ENCODE measurements at places on chromosomes 5 and 9. TPM values are rescaled to one million over a fixed set of nuclear protein-coding genes. Genes with fewer than 3 reads are reported as not detected.

CAPSL gene
- total RNA-seq, result 0.40 TPM

MEF2C gene
- 0.85 TPM for total RNA-seq

GRCh38 chr5:154647114-154647760 lies 107.9 kb upstream of the LARP1 start:
- DNase-seq, result no peak

- DNase-seq, result no peak
Observed at GRCh38 chr5:107633171-107633901, 37.4 kb downstream of the EFNA5 start.

GRCh38 chr9:117869712-117870111 lies 165.5 kb downstream of the TLR4 start:
- no peak for DNase-seq

C5orf46 gene
- total RNA-seq, result not detected

DNA sequence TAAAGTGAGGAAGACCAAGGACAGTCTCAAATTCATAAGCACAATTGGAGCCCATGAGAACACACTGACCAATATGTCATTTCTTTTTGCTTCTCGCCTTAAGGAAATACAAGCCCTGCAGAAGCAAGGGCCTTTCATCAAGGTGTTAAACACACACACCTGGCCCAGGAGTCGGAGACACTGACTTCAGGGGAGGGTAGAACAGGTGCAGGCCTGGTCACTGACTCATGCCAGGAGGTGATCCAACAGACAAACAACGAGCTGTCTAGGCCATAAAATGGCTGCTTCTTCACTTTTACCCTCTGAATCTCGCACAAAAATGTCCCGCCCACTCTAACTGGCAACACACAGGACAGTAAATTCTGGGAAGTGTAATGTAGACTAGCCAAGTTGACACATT lies 62.7 kb downstream of the RGMB start:
- no peak for DNase-seq
